ENCODE measurements at places on chromosomes 7 and 10.

DNA sequence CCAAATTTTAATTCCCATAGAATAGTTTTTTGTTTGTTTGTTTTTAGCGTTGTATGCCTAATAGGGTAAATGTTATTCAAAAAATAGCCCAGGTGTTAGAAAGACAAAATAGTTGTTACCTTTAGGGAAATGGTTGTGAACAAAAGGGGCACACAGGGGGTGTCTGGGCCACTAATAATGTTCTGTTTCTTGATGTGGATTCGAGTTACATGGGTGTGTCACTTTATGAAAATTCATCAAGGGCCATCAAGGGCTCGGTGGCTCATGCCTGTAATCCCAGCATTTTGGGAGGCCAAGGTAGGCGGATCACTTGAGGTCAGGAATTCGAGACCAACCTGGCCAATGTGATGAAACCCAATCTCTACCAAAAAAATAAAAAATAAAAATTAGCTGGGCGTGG lies 531.8 kb upstream of the C7orf33 start:
- no peak for DNase-seq

- DNase-seq = peak; percentile 25
Observed at GRCh38 chr7:149624006-149624405, 126.4 kb upstream of the ZNF746 start.

DNA sequence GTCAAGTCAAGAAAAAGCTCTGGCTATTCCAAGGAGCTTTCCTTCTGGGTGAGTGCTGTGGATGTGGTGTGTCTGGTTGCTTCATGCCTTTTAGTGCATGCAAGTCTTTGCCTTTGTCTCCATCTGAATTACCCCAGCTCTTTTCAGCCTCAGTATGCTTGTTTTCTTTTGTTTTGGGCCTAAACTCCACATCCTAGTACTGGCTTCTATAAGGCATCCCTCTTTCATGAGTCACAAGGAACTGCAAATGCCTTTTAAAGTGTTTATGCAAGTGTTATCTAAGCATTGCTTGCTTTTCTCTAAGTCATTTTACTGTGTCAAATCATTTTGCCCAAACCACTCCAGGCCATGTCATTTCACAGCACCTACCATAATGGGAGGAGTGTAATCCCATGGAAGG lies 132.1 kb downstream of the PLCE1 start:
- DNase-seq = no peak

DNA sequence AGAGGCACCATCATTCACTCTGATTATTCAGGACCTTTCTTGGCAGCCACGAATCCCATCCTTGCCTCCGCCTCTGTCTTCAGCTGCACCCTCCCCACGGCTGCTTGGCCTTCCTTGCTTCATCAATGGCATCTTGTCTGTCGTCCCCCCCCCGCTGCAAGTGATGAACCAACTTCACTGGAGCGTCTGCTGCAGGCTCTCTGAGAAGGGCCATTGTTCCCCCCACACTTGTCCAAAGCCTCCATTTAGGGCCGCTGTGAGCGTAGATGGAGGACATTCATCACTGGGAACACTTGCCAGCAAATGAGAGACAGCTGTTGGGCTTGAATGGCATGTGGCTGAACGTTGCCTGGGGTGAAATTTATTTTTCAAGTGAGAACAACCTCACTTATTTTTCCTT lies 20.1 kb downstream of the AFAP1L2 start:
- no peak for DNase-seq

- no peak for DNase-seq
Observed at GRCh38 chr10:5305374-5305773, 59.4 kb upstream of the UCN3 start.

GRCh38 chr10:129712000-129712399 lies 245.0 kb downstream of the MGMT start:
- no peak for DNase-seq
